ENCODE measurements at places on chromosomes 5 and 9.

DNA sequence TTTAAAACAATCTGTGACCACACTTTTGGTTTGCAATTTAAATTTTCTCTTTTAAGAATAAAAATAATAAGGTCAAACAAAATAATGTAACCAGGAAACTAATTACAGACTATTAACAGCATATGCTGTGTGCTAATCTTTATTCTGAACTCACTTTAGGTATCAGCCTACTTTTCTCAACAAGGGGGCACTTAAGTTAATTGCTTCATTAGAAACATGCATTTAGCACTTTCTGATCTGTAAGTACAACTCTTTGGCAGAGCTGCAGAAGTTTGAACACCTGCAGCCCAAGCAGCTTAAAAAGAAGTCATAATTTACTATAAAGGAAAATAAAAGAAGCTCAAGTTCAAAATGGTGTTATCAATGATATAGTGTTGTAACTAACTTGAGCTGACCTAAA lies 21.7 kb downstream of the XRCC4 start:
- no peak for DNase-seq

- no peak for DNase-seq
Measured at GRCh38 chr5:19910136-19910535, 77.9 kb downstream of the CDH18 start.

DNA sequence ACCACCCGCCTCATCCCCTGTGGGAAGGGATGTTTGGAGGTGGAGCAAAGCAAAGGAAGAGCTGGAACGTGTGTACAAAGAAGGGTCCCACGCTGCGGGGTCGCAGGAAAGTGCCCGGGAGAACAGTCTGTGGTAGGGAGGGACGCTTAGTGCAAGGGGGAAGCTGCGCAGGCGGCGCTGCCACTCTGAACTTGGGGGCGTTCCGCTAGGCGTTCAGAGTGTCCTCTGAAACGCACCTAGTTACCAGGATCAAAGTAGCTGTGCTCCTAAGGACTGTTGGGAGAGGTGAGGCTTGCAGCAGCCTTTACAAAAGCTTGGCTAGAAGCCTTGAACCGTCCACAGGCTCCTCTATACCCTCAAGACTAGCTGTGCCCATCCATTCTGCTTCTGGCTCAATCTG lies 29.3 kb upstream of the PDE8B start:
- no peak for DNase-seq

- DNase-seq, result no peak
Measured at GRCh38 chr9:82891321-82891720, 171.6 kb downstream of the RASEF start.

- no peak for DNase-seq
Measured at GRCh38 chr5:34905564-34905963, 9.7 kb downstream of the RAD1 start.

GRCh38 chr5:101159006-101159405 lies 255.9 kb upstream of the ST8SIA4 start:
- no peak for DNase-seq

GRCh38 chr9:72274916-72275315 lies 90.1 kb downstream of the ZFAND5 start:
- DNase-seq, result no peak

- DNase-seq, result no peak
Measured at GRCh38 chr5:366541-367357, 45.2 kb downstream of the AHRR start.

GRCh38 chr5:141858079-141858765 lies 20.0 kb downstream of the PCDH1 start:
- DNase-seq, result no peak

GRCh38 chr5:152644029-152644728 lies 239.1 kb upstream of the NMUR2 start:
- no peak for DNase-seq

DNA sequence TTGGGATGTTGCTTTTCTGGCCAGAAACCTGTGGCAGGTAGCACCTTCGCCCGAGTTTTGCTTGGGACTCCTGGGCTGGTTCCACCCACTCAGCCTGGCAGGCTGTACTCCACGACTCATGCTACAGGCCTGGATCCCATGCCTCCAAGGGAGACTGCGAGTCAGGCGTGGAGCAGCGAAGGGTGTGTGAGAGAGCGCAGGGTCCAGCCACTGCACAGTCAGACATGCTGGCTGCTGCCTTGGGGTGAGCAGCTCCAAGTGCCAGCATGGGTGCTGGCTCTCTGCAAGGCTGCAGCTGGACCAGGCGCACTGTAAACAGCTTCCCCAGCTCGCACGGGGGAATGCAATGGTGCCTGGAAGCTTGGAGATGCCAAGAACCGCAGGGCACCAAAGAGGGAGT lies 249.6 kb upstream of the EDIL3 start:
- DNase-seq, result no peak

GRCh38 chr5:108998216-108998615 lies 250.5 kb downstream of the FER start:
- DNase-seq, result no peak

DNA sequence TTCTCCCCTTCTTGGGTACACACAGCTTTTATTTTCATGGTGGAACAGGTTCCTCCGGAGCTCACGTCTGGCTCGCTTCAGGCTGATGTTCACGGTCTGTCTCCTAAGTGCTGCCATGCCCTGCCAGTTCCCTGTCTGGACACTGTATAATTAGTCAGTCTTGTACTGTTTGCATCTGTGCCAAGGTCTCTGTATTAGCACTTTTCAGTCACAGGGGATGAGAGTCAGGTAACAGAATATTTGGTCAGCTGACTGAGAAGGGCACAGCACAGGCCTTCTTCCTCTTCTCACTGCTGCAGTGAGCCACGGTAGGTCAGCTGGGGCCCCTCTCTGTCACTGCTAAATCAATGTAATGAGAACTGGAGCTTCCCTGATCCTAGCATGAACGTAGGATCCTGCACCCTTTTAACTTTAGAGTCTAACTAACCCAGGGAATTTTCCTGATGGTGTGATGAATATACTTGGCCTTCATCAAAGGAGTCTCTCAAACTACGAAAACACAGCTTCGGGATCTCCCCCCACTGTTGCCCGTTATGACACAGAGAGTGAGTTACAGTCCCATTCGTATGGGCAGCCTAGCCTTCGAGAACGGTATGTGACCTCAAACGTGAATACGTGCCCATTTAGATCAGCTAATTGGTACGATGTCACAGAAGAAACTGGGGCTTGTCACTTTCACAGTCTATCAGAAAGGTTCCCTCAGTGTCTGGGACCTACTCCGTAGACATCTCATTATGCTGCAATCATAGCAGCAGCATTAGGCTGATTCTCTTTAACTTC lies 354.1 kb upstream of the RFX3 start:
- DNase-seq, result no peak

- DNase-seq, result no peak
Measured at GRCh38 chr9:36789886-36790285, 217.2 kb downstream of the MELK start.

GRCh38 chr9:77809552-77809951 lies 161.4 kb upstream of the GNA14 start:
- DNase-seq, result no peak

GRCh38 chr9:136331556-136332481 lies 4.5 kb downstream of the GPSM1 start:
- no peak for DNase-seq

DNA sequence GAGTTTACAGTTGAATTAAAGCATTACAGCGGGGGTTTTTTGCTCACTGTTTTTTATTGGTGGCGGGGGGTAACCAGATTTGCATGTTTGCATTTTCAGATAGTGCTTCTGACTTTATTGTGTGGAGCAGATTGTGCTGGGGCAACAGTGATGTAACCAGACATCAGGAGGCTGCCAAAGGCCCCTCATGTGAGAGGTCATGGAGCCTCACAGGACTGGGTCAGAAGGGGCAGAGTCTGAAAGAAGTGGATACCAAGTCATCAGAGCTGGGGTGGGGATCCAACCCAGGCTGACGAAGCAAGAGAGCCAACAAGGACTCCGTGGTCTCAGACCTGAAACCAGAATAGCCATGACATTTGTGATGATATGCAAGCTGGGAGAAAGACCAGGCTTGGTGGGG lies 259.4 kb upstream of the TAS2R1 start:
- DNase-seq, result no peak

DNA sequence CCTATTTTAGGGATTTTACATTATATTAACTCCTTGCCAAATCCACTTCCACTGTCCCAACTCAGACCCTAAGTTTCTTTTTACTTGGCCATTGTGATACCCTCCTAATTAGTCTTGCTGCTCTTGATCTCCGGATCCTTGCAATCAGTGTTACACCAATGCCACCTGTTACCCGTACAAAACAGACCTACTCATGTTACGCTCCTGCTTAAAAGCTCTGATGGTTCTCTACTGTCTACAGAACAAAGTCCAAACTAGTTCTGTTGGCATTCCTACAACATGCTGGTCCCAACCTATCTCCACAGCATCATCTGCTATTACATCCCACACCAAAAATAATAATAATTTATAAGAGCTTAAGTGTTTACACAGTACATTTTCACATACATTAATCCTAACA lies 9.8 kb downstream of the ECPAS start:
- no peak for DNase-seq

- DNase-seq, result no peak
Measured at GRCh38 chr9:20361229-20361628, 261.1 kb downstream of the MLLT3 start.

DNA sequence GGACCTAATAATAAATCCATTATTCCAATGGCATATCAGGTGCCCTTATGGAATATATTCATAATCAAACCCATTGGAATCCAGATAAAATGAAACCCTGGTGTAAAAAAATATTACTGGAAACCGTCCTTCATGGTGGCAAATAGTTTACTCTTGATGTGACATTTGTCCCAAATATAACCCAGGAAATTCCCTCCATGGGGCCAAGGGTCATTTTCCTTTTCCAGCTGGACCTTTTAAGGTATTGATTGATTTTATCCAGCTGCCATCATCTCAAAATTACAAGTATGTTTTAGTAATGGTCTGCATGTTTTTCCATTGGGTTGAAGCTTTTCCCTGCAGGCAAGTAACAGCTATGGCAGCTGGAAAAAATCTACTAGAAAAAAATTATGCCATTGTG lies 8.4 kb upstream of the UGT3A1 start:
- DNase-seq, result no peak

GRCh38 chr5:122413722-122414121 lies 101.7 kb downstream of the SNCAIP start:
- no peak for DNase-seq

DNA sequence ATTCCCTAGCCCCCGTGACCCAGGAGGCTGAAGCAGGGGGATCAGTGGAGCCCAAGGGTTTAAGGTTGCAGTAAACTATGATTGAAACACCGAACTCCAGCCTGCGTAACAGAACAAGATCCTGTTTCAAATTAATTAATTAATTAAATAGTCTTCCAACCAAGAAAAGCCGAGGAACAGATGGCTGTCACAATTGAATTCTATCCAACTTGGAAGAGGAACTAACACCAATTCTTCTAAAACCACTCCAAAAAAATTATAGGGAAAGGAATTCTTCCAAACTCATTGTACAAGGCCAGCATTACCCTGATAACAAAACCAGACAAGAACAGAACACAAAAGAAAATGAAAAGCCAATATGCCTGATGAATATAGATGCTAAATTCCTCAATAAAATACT lies 43.4 kb upstream of the RGS7BP start:
- DNase-seq, result no peak

DNA sequence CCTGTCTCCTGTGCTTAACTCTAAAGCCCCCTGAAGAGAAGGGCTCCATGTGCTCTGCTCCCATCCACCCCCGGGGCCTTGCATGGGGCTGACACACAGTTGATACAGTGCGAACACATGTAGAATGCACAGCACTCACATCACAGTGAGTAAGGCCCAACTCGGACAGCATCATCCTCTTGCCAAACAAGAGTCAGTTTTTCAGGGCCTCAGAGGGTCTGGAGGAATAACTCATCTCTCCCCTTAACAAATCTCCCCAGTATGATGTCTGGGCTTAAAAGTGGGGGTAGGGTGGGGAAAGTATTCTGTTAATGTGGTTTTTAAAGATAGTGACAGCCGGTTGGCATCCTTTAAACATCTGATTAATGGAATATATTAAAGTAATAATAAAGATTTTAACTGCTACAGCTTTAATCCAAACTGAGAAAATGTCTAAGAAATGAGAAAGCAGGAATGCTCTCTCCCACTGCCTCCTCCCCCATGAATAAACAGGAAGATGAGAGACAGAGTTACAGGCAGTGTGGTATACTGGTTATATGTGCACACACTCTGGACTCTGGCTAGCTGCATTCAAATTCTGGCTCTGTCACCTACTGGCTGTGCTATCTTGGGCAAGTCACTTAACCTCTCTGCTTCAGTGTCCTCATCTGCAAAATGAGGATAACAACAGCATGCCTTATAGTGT lies 22.5 kb downstream of the APBA1 start:
- DNase-seq, result no peak

GRCh38 chr9:128149001-128149701 lies at the start of gene LCN2:
Gene LCN2 (plus strand): TSS chr9:128149453. CDS start chr9:128149526, 73 bp downstream.
- no peak for DNase-seq

DNA sequence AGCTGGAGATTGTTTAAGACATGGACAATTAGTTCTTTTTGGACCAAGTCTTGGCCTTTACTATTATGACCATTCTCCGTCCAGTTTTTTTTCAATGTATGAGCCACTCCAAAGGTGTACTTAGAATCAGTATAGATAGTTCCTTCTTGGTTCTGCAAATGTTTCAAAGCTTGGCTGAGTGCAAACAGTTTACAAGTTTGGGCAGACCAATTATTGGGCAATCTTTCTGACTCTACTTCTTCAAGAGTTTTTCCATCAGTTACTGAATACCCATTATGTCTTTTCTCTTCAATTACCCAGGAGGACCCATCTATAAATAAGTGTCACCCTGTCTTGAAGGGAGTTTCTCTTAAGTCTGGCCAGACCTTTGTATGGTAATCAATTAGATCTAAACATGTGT lies 15.5 kb downstream of the IFT74 start:
- DNase-seq, result no peak

- DNase-seq, result no peak
Measured at GRCh38 chr9:8492024-8492423, 692.4 kb upstream of the DMAC1 start.

GRCh38 chr5:102886586-102886985 lies 131.5 kb downstream of the PAM start:
- no peak for DNase-seq

- DNase-seq, result no peak
Measured at GRCh38 chr9:136642439-136642921, 20.2 kb upstream of the EGFL7 start.
